GM10248 (cell line): ENCODE measurements at places on chromosomes 5 and 9.

GRCh38 chr5:78766412-78766762 is 117.8 kb upstream of the LHFPL2 start:
- no peak for DNase-seq

GRCh38 chr5:160044391-160044804 is 35.5 kb downstream of the TTC1 start:
- no peak for DNase-seq

GRCh38 chr9:132878695-132879456 is at the start of gene SPACA9:
Gene SPACA9, plus strand, starts transcription at chr9:132878898. Its CDS starts 5,050 bp downstream, at chr9:132883948.
- DNase-seq: peak; percentile 53

- no peak for DNase-seq
Observed at GRCh38 chr5:148794729-148795561, 31.5 kb upstream of the ADRB2 start.

GRCh38 chr9:5425006-5425628 is 12.6 kb downstream of the PLGRKT start:
- peak; percentile 32 for DNase-seq

DNA sequence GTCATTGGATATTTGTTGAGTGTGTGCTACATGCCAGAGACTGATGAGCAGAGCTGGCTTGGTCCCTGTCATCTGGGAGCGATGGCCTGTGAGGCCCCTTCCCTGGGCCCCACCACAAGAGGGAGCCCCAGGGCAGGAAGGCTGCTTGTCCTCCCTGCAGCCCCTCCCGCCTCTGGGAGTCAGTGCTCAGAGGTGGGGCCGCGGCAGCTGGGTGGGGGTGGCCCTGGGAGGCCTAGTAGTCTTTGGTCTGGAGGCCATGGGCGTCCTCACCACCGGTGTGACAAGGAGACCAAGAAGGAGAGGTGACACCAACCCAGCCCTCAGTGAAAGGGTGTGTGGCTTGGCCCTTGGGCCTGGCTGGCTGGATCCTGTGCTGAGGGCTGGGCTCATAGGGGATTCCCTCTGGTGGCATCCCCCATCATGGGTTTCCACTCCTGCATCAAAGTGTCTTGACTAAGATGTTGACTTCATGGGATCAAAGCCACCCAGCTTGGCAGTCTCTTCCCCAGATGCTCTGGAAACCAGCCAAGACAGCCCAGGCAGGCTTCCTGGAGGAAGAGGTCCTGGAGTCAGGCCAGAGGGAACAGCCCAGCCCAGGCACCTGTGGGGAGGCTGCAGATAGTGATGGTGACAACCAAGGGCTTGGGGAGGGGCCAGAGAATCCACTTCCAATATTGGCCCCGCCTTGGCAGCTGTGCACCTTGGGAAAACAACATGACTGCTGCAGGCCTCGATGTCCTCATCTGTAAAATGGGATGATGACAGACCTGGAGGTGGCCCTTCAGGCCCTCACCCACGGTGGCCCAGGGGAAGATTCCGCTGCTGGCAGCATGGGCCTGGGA is 166.7 kb downstream of the GAPVD1 start:
- peak; percentile 76 for DNase-seq

DNA sequence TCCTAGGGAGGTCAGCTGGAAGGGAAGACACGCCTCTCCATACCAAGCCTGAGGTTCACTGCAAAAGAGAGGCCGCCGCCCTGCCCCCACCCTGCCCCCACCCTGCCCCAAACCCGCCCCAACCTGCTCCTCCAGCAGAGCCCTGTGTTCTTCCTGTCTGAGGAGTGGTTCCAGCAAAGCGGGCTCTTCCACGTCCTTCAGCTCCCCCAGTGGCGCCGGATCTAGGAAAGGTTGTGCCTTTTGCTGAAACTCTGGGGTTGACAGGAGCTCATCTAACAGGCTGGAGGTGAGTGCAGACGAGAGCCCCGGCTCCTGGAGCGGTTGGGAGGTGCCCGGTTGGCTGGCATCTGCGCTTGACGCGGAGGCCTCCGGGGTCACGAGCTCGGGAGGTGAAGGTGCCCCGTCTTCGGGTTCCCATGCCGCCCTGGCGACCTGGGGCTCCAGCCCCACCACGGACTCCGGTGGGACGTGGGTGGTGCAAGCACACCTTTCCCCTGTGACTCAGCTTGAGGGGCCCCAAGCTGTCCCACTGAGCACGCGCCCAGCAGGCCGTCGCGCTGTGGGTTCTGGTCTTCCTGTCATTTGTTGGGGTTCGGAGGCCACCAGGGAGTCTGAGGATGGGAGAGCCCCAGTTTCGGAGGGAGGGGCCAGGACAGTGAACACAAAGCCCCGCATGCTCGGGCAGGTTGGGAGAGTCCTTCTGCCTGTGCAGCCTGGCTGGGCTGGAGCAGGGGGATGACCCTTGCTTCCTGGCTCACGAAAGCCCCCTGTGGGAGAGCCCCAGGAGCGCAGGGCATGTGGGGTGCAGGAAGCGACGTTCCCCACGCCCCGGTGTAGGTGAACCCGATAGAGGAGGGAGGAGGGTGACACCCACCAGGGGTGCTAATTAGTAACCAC is 1467.1 kb downstream of the FOXD4L5 start:
- DNase-seq: peak; percentile 77

GRCh38 chr5:39714036-39714698 is 289.4 kb upstream of the DAB2 start:
- DNase-seq: peak; percentile 13

DNA sequence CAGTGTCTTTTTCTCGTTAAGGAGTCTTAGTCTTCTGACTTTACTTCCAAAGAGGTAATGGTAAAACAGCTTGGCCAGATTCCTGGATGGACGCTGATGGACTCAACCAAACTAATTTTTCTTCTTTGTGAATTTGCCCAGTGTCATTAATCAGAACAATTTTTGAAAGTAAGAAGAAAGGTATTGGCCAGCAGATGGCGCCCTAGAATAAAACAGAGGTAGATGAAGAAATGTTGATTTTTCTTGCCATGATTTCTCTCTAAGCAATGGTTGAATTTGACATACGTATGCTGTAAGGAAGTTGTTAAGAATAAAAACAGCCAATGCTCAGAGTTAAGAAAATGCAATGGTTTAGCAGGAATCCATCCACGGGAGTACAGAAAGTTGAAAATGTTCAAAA is 500.0 kb downstream of the DIRAS2 start:
- DNase-seq: peak; percentile 27

- DNase-seq: no peak
Observed at GRCh38 chr9:71368157-71368556, 246.7 kb upstream of the TRPM3 start.

- peak; percentile 15 for DNase-seq
Observed at GRCh38 chr5:137734962-137735554, 831 bp downstream of the KLHL3 start.

DNA sequence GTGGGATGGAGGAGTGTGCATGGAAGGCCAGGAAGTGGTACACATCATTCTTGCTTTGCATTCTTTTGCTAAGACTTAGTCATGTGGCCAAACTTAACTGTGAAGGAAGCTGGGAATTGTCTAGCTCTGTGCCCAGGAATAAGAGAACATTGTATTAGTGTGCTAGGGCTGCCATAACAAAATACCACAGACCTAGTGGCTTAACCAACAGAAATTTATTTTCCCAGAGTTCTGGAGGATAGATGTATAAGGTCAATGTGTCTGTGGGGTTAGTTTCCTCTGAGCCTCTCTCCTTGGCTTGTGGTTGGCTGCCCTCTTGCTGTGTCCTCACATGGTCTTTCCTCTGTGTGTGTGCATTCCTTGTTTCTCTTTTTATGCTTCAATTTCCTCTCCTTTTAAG is 32.4 kb downstream of the NNT start:
- no peak for DNase-seq

DNA sequence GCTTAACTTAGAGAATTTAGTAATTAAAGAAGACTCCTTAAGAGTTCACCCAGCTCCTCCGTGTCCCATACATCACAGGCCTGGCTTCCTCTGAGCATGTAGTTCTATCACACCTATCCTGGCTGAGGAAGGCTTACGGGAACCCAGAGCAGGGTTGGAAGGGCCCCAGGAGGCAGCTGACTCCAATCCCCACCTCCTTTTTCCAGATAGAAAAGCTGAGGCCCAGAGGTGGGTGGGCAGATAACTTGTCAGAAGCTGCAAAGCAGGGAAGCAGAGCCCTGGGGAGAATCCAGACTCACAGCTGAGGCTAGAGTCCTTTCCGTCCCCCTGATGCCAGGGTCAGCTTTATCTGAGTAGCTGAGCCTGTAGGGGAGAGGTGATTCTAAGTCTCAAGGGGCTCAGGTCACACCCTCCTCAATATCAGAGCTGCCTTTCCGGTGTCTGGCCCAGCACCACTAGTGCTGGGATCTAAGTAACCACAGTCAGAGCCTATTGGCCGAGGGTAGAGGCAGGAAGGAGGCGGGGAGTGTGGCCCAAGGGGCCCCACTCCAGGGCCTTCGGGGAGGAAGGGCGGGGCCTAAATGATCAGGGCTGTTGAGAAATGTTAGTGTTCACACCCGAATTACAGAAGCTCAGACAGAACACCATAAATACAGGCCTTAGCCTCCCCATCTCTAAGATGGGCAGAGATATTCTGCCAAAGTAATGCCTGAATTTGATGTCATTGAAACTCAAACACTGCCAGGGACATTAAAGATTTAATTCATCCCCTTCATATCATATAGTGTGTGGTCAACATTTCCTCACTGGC is 9.9 kb downstream of the CCDC69 start:
- peak; percentile 90 for DNase-seq

- no peak for DNase-seq
Observed at GRCh38 chr5:160542281-160542680, 120.6 kb downstream of the PTTG1 start.

DNA sequence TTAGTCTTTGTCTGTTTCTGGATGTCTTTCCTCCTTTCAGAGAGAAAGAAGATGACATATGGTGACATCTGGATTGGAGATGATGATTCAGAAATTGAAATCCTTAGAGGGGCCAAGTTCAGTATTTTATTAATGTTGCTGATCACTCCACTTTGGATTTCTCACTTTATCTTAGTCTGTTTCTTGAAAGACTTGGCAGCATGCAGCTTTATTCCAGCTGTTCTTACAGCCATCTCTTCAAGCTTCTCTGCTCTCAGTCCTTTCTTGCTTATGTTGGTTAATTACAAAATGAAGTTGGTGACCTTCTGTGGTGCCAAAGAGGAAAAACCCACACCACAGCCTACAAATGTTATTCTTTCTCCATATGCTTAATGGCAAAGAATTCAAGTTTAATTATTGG is 62.1 kb downstream of the SNCAIP start:
- DNase-seq: no peak

DNA sequence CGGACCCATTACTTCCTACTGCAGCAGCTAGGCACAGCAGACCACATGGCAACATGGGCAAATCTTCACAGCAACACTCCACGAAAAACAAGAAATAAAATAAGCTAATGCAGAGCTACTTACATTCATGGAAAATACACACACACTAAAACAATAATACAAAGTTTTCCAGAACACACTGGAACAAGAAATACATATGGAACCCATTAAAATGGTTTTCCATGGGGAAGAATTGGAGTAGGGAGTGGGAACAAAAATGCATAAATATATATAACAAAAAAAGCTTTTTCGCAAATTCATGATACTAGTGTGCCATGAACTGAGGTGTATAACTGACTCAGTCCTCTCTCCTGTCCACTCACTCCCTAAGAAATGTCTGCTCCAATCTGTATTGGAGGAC is 8.3 kb downstream of the ADAMTS12 start:
- DNase-seq: no peak

DNA sequence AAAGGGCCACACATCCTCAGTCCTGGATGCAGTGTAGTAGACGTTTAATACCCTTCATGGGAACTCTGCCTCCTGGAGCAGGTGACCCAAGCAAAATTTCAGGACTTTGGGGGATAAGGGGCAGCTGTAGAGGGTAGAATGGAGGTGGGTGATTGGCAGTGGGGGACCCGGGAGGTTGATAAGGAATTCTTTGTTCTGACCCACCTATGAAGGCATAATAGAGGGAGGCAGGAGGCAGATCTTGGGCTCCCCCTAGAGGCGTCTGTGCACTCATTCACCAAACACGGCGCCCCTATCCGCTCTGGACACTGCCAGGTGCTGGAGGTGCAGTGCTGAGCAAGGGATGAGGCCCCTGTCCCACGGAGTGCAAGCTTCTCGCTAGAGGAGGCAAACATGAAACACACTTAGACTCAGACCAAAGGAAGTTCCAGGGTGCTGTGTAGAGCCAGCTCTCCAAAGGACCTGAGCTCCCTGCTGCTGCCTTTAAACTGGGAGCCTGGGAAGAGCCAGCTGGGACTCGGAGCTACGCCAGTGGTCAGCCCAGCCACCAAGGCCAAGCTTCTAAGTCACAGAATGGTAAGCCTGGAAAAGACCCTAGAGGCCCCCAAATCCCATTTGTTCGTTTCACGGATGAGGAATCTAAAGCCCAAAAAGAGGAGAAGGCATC is 7.7 kb downstream of the IL17B start:
- peak; percentile 79 for DNase-seq

DNA sequence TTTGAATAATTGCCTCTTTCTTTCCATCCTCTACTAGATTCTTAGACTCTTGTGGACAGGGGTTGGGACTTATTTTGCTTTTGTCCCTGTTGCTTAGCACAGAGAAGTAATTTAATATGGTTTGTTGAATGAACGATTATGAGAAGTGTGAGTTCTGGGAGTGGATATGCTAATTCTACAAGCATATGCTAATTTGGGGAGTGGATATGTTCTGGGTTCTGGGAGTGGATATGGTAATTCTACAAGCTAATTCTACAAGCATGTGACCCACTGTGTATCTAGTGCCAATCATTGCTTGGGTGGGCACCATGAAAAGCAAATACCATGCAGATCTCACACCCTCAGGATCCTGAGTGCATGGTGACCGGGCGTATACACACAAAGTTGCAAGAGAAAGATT is 181.8 kb upstream of the IL12B start:
- DNase-seq: no peak

GRCh38 chr9:631596-631995 is 209.9 kb upstream of the DMRT1 start:
- DNase-seq: no peak

- DNase-seq: no peak
Observed at GRCh38 chr5:125372694-125373631, 626.5 kb upstream of the ZNF608 start.

DNA sequence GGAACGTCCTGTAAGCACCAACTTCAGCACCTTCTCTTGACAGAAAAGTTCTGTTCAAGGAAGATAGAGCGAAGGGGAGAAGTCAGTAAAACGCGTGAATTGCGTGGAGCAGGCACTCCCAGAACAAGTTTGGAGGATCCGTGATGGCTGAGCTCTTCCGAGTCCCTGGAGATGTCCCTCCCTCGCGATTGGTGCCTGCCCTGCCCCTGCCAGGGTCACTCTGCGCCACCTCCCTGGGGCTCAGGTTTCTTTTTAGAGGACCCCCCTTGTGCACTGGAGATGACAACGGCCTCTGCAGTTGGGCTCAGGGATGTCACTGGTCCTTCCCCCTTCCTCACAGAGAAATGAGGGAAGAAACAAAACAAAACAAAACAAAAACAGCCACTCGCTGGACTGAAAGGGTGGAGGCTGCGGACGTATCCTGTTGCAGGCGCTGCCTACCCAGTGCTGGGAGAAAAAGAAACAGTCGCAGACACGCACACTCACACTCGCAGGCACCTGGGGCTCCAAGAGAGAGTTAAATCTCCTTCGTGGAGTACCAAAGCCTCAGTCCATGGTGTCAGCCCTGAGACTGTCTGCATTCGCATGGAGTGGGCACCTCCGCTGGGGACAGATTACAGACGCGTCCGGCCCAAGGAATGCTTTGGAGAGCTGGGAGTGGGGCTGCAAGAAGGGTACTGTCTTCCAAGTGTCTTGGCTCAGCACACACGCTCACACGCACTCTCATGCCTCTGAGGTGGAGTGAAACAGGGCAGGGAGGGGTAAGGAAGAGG is 512.7 kb downstream of the SLCO4C1 start:
- DNase-seq: no peak
